ENCODE measurements at places on chromosomes 2 and 18.

GRCh38 chr2:221361633-221362032, 210.5 kb downstream of the EPHA4 start:
- no peak for DNase-seq

DNA sequence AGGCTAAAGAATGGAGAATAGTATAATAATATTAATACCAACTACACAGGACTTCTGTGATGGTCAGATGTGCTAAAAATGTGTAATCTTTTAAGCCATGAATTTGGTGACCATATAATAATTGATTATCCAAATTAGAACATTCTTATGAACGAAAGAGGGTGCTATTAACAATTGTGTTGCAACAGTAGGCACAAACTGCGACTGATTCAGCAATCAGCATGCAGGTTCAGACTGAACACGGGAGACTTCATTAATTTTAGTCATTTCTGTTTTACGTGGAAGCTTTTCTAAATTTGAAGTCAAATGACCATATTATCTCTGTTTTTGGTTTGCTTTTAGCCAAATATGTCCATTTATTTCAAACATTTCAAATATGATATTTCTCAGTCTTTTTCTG, 54.6 kb upstream of the CHST9 start:
- no peak for DNase-seq

DNA sequence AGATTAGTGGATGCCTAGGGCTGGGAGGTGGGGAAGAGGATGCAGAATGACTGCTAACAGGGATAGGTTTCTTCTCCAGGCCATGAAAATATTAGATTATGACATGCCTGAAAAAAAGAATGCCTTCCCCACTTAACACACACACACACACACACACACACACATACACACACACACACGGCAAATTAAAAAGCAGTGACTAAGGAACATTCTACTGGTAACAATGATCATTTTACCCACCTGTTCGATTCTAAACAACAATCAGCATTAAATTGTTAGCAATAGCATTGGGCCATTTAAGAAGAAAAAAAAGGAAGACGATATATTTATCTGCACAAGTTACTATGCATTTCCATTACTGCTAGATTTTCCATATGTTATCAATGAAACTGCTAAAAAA, 10.8 kb downstream of the CACNB4 start:
- no peak for DNase-seq

- peak; percentile 54 for DNase-seq
Observed at GRCh38 chr2:174902506-174903263, 102.5 kb downstream of the CHN1 start.

DNA sequence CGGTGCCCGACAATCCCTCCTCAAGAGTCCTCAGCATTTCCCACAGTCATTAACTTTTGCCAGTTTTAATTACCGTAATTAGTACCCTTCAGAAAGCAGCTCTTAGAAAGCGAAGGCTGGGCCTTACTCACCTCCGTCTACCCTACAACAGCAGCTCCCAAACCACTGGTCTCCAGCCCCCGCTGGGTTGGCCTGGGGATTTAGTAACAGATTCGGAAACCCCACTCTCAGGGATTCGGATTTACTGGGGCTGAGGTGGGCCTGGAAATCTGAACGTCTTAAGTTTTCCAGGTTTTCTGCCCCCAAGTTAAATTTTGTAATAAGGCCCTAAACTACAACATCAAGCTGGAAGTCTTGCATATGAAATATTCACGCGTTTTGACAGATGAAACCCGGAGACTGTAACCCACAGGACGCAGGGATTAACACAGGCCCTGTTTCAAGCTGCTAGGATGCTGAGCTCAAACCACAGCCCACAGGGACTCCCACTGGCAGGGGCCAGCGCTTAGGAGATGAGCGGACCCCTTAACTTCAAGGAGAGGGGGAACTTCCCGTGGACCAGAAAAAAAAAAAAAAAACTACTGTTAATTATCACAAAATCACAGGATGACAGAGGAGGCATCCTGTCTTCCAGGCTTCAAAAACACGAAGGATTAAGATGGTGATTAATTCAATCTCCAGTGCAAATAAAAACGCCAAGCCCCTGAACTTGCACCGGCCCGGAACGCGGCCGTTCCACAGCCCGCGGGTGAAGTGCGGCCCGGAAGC, 985 bp downstream of the ILKAP start:
- DNase-seq: peak; percentile 25

GRCh38 chr2:112942654-112943002, 31.7 kb downstream of the IL37 start:
- DNase-seq: no peak

DNA sequence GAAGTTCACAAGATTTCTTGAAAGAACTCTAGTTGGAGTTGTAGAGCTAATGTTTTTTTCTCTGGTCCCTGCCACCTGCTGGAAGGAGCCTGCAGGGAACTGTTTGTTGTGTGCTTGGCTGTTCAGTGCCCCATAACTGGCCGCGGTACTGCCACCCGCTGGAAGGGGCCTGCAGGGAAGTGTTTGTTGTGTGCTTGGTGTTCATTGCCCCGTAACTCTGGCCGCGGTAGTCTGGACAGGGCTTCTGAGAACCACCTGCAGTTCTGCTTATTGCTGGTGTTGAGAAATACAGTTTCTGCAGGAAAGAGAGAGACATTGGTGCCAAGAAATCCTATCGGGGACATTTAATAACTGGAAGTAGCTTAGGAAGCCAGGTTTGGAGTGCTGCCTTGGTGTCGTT, 58.1 kb downstream of the AGAP1 start:
- DNase-seq: no peak

- DNase-seq: no peak
Observed at GRCh38 chr2:34838408-34838807, 1239.3 kb upstream of the FAM98A start.
